Urothelium cell line (cell line): ENCODE measurements at places on chromosomes 16 and 17.

DNA sequence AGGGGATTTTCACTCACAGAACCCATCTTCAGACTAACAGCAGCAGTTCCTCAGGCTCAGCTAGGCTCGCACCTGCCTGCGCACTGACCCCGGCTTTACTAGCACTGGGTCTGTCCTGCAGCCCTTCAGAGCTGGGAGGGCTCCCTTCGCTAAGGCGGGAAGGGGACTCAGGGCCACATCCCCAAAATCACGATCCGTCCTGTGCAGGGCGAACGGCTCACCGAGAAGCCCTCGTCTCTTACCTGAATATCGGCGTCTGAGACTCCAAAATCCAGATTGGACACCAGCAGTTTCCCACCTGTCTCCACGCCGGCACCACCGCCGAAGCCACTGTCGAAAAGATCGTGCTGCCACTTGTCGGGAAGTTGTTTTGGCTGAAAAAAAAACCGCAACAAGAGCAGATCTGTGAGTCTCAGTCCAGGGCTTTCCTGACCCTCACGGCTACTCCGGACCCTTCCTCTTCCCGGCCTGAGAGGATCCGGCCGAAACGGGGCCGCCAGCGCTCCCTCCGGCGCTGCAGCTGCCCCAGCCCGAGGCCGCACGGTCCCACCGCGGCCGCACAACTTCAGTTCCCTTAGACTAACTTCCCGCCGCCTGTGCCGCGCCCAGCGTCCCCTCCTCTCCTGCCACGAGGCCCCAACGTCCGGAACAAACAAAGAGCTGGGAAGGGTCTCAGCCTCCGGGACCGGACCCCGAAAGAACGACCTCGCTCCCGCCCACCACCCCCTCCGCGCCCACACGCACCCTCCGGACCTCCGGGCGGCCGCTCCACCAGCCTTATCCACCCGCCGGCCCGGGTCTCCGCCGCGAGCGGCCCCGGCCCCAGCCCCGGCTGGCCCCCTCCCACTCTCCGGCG is 711 bp downstream of the ALYREF start:
- DNase-seq = no peak

- peak; percentile 27 for DNase-seq
Measured at GRCh38 chr16:6725634-6726331, 606.9 kb upstream of the RBFOX1 start.

- DNase-seq = no peak
Measured at GRCh38 chr17:42000413-42001133, 16.7 kb downstream of the DNAJC7 start.

DNA sequence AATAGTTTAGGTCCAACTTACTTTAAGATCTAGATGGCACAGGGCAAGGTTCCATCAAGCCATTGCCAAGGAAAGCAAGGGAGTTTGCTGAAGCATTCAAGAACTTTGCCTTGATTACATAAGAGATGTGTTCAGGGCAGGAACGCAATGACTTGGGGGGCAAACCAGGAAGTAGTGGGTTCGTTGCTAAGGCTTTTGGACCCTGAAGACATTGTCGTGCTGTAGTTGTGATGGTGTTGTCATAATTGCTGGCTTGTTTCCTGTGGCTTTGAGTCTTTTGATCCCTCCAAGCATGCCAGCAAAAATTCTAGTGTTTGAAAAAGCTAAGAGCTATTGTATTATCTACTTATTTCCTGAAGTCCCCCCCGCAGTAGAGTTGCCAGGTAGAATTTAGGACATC is 70.7 kb upstream of the HNF1B start:
- no peak for DNase-seq

GRCh38 chr16:68235108-68235886 is 630 bp downstream of the ESRP2 start:
- DNase-seq = no peak
